CD14-positive monocyte (primary cell): ENCODE measurements at places on chromosomes 7 and 10.

- peak; percentile 64 for DNase-seq
Measured at GRCh38 chr10:124611738-124612137, 132.4 kb downstream of the FAM53B start.

DNA sequence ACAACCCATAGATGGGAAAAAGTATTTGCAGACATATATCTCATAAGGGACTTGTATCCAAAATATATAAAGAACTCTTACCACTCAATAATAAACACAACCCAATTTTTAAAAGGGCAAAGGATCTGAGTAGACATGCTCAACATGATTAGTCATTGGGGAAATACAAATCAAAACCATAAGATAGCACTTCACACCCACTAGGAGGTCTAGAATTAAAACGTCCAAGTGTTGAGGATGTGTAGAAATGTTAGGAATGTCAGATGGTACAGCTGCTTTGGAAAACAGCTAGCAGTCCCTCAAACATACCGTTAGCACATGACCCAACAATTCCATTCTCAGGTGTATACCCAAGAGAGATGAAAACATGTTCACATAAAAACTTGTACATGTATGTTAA, 8.3 kb downstream of the PSTK start:
- DNase-seq, result no peak

DNA sequence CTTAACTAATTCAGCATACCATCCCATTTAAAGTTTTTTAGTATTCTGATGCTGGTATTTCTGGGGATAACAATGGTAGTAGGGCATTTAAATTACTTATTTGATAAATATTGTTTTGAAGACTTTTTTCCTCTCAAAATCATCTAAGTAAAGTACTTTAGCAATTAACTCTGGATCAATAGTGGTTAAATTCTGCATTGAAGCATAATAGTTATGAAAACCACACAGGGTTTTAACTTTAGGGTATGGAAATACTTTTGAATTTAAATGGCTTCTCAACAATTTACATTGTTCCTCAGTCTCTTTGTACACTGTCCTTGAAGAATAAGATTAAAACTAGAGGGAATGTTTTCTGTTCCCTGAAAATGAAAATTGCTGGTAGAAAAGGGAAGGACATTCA, 202.6 kb upstream of the STEAP4 start:
- DNase-seq, result no peak

DNA sequence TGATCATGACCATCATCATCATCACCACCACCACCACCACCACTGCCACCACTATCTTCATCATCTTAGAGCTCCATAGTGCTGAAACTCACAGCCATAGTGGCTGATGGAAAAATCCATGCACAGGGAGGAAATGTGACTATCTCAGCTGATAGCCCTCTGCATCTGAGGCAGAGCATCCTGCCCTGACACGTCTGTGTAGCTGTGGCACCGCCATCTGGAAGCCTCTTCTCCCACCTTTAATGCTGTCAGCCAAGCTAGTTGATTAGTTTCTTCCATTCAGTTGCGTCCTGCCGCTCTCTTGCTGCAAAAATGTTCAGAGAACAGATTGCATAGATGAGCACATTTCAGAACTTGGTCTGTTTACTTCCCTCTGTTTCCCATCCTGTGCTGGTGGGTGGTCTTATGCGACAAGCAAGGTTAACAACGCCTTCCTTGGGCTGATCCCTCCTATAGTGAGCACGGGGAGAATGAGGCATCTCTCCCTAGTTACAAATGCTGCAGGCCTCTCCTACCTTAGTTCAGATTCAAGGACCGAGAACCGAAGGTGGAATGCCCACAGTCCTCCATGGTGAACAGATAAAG, 478.6 kb downstream of the PLXNA4 start:
- DNase-seq, result no peak

DNA sequence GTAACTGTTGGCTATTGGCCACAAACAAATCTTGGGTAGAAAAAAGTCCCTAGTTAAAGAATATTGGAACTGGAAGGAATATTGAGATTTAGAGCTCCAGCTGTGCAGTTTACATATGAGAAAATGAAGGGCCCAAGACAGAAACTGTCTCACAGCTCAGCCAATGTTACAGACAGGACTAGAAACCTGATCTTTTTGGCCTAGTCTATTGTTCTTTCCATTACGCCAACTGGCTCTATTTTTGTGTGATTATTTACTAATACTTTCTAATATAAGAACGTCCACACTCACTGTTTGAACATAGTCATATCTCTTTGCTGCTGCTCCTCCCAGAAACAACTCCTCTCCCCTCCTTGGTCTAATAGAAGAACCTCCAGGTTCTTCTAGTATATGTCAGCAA, 1.2 kb downstream of the WEE2 start:
- no peak for DNase-seq

GRCh38 chr7:155953781-155954549, 141.7 kb upstream of the SHH start:
- DNase-seq, result no peak

DNA sequence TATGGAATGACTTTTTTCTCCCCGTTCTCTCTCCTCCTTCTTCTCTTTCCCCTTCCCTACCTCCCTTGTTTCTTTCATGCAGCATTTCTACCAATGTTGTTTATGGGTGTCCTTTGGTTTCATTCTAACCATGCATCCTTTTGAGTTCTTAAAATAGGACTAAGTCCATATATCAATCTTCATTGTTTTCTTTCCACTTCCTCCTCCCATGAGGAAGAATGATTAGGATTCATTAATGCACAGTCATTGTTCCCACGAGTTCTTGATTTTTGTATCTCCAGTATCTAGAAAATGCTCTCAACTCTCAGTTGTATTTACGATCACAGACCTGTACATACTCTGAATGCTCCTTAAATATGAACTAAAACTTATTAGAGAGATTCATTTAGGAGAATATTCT, 153.3 kb downstream of the LRRC4 start:
- DNase-seq, result peak; percentile 11

- DNase-seq, result peak; percentile 76
Measured at GRCh38 chr7:2451171-2452073, 24.8 kb downstream of the GRIFIN start.

DNA sequence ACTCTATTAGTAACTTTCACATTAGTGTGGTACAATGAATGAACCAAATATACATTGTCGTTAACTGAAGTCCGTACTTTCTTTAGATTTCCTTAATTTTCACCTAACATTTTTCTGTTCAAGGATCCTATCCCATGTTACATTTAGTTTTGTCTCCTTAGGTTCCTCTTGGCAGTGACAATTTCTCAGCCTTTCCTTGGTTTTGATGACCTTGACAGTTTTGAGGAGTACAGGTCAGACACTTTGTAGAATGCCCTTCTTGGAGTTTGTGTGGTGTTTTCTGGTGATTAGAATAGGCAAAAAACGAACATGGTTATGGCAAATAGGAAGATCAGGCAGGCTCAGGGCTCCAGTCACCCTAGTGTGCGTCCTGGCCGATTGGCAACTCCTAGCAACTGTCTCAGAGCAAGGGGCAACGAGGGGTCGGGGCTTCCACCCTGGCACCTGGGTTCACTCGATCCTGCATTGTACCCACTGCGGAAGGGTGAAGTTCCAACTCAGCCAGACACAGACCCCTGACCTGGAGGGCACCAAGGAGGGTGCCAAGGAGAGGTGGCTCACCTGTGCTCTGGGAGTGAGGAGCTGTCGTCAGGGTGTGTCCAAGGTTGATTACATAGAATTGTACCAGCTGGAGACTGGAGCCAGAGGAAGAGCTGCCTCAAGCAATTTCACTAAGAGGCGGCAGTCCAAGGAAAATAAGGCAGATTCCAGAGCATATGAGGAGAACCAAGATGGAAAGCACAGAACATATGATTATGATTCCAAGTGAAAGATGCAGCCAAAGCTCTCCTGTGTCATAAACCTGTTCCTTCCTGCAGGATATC, 37.5 kb downstream of the PAPSS2 start:
- no peak for DNase-seq

DNA sequence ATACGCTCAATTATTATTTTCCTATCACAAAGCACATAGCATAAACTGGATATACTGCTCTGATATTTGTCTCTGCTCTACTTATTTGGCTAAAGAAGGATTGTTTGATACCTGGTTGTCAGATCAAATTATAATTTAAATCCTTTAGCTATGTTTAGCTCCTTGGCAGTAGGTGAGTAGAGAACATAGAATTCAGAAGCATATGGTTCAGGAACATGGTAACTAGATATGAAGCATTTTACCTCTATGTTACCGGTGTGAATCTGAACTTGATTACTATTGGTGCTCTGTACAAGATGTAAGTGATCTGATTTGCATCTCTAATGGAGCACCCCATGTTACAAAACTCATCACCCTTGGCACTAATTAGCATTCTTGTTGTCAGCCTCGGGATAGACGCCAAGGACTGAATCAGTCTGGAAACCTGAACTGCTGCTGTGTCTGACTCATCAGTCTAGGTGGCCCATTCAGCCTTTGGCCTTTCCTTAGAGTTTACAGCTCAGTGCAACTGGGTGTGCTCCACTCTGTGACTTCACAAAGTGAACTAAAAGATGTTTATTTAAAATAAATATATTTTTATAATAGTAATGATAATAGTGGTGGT, 12.3 kb upstream of the MYPN start:
- no peak for DNase-seq

GRCh38 chr7:98836811-98837629, 32.8 kb downstream of the TMEM130 start:
- no peak for DNase-seq

DNA sequence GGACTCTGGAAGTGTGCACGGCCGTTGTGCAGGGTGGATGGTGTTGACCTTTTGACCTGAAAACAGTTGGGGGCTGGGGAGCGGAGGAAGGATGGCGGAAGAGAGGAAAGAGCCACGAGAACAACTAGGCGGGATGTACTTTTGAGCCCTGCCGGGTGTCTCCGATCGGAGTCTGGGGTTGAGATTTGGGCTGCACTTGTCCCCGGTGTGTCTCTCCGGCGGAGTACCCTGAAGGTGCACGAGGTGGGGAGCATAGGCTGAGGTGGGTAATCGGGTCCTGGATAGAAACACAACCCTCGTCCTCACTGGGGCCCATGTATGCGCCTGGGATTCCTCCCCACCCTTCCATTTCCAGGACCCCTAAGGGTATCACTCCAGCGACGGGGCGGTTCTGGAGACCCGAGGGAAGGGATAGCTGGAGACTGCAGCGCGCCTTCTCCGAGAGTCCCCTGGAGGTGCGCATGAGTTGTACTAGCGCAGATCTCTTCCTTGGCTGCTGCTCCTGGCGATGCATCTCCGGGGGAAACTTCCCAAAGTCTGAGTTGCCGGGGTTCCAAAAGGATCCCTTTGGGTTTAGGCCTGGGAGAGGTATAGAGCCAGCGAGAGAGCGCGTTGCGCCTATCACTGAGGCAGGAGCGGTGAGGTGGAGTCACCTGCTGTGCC, 4.6 kb upstream of the HMX2 start:
- no peak for DNase-seq

DNA sequence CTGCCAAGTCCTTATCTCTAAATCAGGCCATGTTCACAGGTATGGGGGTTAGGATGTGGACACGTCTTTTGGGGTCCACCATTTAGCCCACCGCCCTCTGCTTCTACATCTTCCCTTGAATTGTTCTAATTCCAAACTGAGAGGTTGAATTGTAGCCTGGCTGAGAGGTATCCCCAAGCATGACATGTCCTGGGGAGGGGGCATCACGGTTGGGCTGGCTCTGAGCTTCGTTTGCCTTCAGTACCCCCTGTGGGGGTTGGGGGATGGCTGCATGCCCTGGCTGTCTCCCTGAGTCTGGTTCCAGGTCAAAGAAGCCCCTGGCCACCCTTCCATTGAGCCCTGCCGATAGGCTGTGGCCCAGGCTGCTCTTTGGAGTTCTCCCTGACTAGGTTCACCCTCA, 204.6 kb downstream of the GLRX3 start:
- no peak for DNase-seq

DNA sequence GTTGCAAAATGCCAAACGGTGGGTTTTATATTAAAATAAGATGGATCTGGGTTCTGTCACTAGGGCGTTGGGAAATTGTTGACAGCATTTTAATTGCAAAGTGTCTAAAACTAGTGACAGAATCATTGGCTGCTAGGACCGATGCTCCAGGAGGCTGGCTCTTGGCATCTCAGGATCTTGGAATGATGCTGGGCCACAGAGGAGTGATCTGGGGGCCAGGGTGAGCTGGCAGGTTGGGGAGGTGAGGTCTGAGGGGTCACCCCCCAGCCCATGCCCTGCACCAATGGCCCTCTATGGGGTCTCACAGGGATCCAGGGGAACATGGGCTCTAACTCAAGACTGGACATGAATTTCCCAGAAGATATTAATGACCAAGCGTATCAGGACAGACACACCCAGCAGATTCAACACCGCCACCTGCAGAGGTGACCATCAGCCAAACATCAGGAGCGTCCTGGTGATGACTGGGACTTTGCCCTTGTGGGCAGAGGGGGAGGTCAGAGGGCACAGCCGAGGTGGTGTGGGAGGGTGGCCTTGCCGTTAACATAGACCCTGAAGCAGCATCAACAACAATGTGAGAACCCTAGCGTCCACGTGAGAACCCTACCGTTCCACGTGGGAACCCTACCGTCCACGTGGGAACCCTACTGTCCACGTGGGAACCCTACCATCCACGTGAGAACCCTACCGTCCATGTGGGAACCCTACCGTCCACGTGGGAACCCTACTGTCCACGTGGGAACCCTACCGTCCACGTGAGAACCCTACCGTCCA, 89.0 kb upstream of the PPP2R2D start:
- DNase-seq, result no peak

GRCh38 chr10:96260014-96260413, 11.4 kb downstream of the BLNK start:
- DNase-seq, result no peak

DNA sequence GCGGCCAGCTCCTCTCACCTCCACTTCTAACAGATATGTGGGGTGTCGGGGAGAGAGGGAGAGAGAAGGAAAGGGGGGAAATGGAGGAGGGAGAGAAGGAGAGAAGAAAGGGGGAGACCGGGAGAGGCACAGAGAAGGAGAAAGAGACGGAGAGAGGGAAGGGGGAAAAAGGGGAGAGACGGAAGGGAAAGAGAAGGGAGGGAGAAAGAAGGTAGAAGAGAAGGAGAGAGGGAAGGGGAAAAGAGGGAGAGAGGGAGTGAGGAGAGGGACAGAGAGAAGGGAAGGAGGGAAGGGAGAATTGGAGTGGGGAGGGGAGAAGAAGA, 3.0 kb downstream of the VSTM2A start:
- DNase-seq, result no peak

DNA sequence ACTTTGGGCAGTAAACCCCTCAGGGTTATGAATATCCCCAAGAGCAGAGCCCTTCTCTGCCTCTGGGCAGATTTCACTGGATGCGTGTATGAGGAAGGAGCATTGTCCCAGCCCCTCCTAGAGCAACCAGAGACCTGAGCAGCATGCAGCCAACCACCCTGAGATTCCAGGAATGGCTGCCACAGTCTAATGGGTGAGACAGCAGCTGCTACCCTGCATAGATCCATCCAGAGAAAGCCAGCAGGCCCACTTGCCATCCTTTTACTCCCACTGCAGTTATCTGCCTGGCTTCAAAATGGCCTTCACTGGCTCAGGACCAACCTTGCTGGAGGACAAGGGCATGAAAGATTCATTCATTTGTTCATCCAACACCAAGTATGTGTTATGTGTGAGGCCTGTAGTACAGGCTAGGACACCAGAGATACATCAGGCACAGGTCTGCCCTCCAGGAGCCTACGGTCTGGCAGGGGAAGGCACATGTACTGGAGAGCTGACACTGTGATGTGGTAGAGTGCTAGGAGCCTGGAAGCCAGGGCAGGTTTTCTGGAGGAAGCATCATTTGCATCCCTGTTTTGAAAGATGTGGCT, 26.2 kb upstream of the C10orf105 start:
- DNase-seq, result no peak
